ENCODE measurements at places on chromosomes 16 and 17.

DNA sequence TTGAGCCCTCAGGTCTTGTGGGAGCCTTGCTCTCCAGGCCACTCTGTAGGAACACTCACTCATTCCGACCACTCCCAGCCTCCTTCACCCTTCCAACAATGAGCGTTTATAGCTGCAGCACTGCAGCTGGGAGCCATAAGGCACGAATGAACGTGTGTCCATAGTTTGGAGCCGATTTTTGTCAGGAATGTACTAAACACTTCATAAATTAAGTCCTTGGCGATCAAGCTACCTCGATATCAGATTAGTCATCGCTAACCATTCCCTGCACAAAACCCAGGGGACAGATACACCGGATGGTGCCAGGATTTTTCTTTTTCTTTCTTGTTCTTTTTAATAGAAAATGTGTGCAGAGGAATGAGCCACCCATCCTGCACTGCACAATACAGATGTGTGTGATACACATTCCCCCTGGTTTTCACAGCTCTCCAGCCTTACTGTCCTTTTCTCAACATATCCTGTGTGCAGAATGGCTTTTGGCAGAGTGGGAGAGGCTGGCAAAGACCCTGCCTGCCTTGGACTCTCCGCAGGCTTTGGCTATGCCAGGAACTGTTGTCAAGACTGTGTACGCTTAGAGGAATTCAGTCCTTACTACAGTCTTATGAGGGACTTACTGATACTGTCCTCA is 68.4 kb upstream of the ELAC2 start:
- no peak for DNase-seq

DNA sequence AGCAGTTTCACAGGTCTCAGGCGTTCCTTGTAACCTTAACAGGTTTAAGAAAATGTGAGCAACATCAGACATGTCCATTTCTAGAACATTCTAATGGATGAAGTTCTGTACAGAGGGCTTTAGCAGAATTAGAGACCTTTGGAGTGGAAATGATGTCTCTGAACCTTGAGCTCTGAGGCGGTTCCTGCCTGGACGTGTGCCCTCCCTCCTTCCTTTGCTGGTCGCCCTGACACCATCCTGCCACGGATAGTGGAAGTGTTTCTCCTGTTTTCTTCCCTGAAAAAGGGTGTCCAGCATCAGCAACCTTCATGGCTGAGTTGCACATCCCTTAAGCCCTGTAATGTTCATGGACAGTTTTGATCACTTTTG is 11.1 kb downstream of the SPATA33 start:
- DNase-seq = no peak

DNA sequence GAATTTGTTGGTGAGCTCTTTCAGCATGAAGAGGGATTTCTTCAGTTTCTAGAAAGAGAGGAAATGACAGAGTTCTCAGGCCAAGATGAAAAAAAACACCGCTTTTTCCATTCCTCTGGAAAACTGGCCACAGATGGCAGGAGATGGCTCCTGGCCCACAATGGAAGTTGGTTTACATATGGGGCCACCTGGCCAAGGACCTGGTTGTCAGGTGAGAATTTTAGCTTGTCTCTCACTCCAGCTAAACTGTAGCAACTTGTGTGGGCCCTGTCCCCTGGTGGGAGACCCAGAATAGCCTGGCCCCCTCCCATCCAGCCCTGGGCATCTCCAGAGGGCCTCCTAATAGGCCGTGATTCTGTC is 33.6 kb downstream of the LGALS9 start:
- DNase-seq = no peak

- no peak for DNase-seq
Measured at GRCh38 chr17:60857556-60858080, 180.0 kb downstream of the BCAS3 start.

- no peak for DNase-seq
Measured at GRCh38 chr17:60372790-60373483, 19.0 kb downstream of the USP32 start.

GRCh38 chr16:83109490-83110125 is 482.8 kb downstream of the CDH13 start:
- DNase-seq = no peak

DNA sequence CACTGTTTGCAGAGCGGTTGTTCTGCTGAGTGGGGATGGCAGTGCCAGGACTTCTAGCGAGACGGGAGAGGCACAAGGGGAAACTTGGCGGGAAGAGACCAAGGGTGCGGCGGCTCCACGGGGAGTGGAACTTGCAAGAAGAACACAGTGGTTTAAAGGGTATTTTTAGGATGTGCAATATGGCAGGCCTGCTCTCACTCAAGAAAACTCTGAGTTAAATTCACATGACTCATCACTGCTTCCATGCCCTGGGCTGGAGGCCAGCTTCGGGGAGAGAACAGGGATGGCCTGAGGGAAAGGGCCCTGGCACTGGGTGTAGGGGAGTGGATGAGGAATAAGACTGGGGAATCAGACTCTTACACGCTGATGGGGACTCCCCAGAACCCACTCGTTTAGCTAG is 13.3 kb upstream of the CD300LD start:
- no peak for DNase-seq

DNA sequence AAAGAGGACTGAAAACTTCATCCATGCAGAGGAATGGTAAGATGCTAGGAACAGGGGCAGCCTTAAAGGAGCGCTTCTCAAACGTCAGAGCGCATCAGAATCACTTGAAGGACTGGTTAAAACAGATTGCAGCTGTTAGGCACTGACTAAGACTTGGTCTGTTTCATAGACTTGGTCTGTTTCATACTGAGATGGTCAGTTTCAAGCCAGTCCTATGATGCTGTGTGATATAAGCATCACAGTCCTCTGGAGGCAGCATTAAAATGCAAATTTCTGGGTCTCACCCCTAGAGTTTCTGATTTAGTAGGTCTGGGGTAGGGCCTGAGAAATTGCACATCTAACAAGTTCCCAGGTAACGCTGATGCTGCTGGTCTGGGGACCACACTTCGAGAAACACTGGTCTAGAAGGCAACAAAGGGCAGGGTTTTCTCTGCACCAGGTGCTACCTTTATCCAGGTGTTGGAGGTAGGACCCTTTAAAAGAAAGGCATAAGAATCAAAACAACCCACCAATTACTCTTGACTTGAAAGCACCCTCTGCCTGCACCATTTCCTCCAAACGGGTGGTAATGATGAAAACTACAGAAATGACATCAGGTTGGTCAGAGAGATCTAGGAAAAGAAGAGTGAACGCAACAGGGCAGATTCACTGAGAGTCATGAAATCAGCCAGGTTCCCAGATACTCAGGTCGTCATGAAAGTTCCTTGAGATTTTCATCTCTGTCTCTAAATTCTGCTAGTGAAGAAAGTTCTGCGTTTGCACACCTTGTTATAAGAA is 95.0 kb upstream of the RCVRN start:
- DNase-seq = no peak

GRCh38 chr17:8473451-8474192 is 37.9 kb downstream of the NDEL1 start:
- DNase-seq = no peak

- DNase-seq = no peak
Measured at GRCh38 chr17:57498443-57498842, 242.1 kb downstream of the MSI2 start.

GRCh38 chr16:54503011-54503855 is 216.6 kb upstream of the IRX3 start:
- no peak for DNase-seq

- no peak for DNase-seq
Measured at GRCh38 chr17:81480140-81481072, 32.2 kb downstream of the ACTG1 start.

DNA sequence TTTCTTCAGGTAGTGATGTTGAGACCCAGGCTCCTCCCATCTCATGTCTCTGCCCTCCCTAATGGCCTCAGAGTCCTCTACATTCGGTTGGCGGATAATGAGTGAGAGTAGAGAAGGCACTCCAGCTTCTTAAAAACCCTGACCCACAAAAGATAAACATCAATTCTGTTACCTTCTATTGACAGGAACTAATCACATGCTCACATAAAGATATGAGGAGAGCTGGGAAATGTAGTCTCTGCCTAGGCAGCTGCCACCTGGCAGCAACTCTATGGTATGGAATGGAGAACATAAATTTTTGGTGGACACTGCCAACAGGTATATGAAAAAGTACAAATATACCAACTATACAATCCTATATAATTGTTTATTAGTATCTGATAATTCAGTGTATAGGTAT is 110.7 kb upstream of the HLF start:
- DNase-seq = no peak

DNA sequence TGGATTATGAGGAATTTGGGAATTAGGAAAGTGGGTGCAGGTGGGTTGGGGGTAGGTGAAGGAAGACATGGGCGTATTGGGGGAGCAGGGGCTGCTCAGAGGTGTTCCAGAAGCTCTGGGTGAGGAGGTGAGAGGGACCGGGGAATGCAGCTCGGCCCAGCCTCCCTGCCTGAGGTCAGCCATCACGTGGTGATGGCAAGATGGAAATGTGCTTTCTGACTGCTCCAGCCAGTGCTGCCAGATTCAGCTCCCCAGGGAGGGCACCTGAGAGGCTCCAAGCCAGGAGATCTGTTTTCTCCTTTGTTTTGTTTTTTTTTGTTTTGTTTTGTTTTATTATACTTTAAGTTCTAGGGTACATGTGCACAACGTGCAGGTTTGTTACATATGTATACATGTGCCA is 35.2 kb upstream of the STH start:
- DNase-seq = no peak

- DNase-seq = no peak
Measured at GRCh38 chr16:70453892-70454221, 538 bp upstream of the FCSK start.

DNA sequence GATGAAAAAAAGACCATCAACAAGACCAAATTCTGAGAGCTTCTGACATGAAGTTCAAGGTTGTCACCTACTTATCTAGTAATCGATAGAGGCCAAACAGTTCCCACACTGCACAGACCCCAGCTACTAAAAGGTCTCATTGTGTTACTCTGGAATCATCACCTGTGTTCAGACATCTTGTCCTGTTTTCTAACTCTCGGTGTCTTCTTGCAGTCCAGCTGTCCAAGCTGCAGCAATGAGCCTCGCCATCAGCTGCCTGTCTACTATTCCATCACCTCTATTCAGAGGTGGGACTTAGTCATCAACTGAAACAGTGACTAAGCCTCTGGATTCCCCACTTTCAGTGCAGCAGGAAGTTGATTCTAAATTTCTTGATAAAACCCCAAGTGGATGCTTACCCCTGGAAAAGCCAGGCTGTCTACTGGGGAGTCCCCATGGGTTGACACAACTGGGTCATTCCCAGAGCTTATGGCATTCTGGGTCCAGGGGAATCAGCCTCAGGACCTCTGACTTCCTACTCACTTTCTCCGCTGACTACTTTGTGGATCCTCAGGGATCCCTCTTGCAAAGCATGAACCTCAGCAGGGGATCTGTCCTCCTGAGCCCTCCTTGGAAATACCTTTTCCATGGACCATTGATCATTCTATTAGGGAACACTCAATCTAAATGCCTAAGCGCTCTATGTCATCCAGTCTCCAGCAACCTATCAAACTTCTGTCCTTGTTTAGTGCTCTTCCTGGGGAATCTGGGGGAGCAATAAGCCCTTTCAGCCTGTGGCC is 46.5 kb downstream of the HNF1B start:
- DNase-seq = no peak

- no peak for DNase-seq
Measured at GRCh38 chr17:8659758-8660410, 29.4 kb upstream of the MYH10 start.

- no peak for DNase-seq
Measured at GRCh38 chr17:59561042-59561441, 4.4 kb upstream of the DHX40 start.

- no peak for DNase-seq
Measured at GRCh38 chr17:81457401-81457800, 55.2 kb downstream of the ACTG1 start.

Data from cortex of kidney (tissue), 1 donor.